ENCODE measurements at places on chromosomes 4 and X. TPM values are rescaled to one million over a fixed set of nuclear protein-coding genes. Genes with fewer than 3 reads are reported as not detected.

GRCh38 chr4:2261110-2261852 is 628 bp downstream of the MXD4 start:
- no peak for DNase-seq

GRCh38 chr4:82704156-82704555 is 94.4 kb downstream of the SCD5 start:
- no peak for DNase-seq

DNA sequence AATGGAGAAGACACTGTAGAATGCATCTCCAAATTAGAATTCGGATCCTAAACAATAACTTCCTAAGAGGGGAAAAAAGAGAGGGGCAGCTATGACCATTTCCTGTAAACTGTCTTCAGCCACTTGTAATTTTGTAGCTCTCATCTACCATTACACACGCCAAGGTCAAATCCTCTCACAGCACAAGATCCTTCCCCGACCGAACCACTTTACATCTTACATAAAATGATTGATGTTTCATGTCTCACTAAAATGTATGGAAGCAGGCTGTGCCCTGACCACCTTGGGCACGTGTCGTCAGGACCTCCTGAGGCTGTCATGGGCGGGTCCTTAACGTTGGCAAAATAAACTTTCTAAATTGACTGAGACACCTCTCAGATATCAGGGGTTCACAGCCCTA is 24.1 kb upstream of the PBDC1 start:
- no peak for DNase-seq

- DNase-seq: no peak
Measured at GRCh38 chr4:157664726-157665125, 444.2 kb downstream of the GRIA2 start.

DNA sequence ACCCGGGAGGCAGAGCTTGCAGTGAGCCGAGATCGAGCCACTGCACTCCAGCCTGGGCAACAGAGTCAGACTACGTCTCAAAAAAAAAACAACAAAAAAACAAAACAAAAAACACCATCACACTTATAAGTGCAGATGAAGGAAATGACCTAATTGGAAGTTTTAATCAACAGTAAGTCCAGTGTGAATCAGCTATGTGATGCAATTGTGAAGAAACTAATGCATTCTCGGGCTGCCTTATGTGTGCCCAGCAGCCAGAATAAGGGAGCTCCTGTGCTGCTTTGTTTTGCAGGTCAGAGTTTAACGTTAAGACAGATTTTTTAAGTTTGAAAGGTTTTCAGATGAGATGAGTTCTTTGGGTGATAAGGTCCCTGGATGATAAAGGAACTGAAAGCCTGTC is 10.8 kb downstream of the DAPP1 start:
- no peak for DNase-seq

- no peak for DNase-seq
Measured at GRCh38 chr4:183186813-183187212, 87.8 kb downstream of the WWC2 start.

- no peak for DNase-seq
Measured at GRCh38 chrX:66164470-66164869, 423 bp downstream of the HEPH start.

DNA sequence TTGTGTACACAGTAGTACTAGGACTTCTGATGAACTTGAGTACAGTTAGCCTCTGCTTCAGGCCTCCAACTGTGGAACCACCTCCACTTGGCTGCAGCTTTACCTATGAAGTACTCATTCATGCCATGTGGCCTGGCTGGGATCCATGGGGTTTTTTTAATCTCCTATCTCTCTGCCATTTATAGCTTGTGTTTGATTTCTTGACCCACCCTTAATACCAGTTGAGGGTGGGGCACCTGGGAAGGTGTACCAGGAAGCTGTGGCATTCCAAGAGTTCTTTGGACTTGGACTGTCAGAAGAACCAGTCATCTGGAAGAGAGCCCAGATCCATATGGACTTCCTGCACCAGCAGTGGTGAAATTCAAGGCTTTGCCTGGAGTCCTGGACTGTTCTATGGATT is 230.1 kb downstream of the SHROOM3 start:
- DNase-seq: no peak

- DNase-seq: no peak
Measured at GRCh38 chr4:151858356-151858755, 97.5 kb upstream of the GATB start.

- no peak for DNase-seq
Measured at GRCh38 chrX:23776363-23776762, 6.6 kb upstream of the SAT1 start.

DNA sequence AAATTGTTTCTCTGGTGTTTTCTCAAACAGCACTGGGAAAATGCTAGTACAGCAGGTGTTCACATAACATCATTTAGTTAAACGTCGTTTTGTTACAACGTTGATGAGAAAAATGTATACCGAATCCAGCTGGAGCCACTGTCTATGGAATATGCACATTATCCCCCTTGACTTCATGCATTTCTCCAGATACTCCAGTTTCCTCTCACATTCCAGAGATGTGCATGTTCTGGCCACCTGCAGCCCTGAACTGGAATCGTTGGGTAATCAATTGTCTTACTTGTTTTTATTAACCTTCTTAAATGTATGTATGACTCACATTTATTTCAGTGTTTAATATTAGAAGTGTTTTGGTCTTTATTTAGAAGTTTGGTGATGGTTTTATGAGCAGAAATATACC is 18.4 kb upstream of the ODAM start:
- no peak for DNase-seq

DNA sequence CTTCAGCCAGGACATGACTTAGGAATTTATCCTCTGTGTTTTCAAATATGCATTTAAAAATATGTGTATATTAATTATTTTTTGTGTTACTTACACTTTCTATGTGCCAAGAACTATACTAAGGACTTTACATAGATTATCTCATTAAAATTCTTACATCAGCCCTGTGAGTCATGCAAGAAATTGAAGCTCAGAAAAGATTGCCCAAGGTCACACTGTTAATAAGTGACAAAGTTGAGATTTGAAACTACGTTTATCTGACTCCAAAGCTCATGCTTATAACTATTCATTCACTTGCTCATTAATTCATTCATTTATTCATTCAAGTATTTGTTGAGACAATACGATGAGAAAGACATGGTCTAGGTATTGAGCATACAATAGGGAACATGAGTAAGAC is 62.9 kb upstream of the CHRDL1 start:
- no peak for DNase-seq

DNA sequence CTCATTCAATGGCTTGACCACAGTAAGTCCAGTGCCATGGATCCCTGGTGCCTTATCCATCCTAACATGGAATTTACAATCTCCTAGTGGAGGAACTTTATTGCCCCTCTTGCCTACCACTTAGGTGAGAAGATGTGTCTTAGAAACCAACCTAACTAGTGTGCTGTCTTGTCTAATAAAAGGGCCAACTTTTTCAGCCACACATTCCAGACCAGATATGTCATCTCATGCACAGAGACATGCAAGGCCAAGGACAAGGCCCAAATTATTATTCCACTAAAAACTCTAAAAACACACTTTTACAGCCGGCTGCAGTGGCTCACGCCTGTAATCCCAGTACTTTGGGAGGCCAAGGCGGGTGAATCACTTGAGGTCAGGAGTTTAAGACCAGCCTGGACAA is 10.6 kb upstream of the PRDX4 start:
- DNase-seq: no peak

- DNase-seq: no peak
Measured at GRCh38 chr4:57378766-57379165, 268.6 kb upstream of the IGFBP7 start.

- DNase-seq: no peak
Measured at GRCh38 chr4:152236519-152237056, 299.3 kb downstream of the FBXW7 start.

DNA sequence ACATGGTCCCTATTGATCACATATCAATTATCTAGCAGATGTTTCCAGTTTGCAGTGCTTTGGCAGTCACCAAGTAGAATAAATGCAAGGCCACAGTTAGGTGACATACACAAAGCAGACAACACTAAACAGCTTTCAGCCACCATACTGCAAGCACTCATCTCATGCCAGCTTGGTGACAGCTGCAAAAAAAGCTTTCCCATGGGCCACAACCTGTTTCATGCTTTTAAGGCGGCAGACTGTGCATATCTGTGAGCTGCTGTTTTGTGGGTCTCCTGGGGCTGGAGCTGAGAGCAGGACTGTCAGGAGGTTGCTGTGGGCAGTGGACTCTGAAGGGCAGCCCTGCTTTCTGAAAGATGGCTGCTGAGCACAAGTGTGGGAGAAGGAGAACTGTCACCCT is 82.6 kb downstream of the FHDC1 start:
- no peak for DNase-seq

CCDC149 gene
- 16.7 TPM for total RNA-seq

GRIA3 gene
- total RNA-seq: 4.4 TPM

ZNF157 gene
- not detected for total RNA-seq

PSMD10 gene
- total RNA-seq: 33.6 TPM

SSX4 gene
- not detected for total RNA-seq

AMTN gene
- total RNA-seq: not detected

USP17L18 gene
- total RNA-seq: not detected

CT47C1 gene
- not detected for total RNA-seq

SLC34A2 gene
- not detected for total RNA-seq

FGFBP1 gene
- 61.9 TPM for total RNA-seq

MXRA5 gene
- total RNA-seq: 4.7 TPM

Measured in vagina (tissue), 2 donors.